ENCODE measurements at places on chromosomes 2 and 18.

- DNase-seq: no peak
Observed at GRCh38 chr2:172551271-172551670, 4.6 kb upstream of the PDK1 start.

GRCh38 chr2:105393373-105394055 is 5.3 kb downstream of the FHL2 start:
- no peak for DNase-seq

DNA sequence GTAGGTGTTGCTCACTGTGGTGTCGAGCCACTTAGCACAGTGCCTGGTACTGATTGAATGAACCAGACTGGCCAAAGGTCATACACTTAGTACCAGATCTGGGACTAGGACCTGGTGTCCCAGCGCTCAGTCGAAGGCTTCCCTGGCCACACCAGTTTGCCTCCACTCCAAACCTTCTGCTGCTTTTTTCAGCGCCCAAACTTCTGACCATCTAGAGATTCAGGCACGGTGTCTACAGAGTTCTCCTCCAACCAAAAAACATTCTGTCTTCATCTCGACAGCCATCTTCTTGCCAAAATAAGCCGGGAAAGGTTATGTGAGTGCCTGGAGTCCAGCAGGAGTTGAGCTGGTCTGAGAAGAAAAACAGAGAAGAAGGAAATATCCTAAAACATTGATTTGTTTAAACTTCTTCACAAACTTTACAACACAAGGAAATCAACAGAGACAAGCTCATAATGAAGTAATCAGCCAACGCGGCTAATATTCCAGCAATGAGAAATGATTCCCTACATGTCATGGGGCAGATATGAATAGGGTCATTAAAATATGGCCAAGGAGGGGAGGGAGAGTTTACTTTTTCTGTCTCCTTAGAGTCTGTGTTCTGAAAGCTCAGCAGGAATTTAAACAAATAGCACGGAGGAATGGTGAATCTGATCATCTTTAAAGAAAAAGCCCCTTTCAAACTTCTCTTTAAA is 2.3 kb upstream of the GLI2 start:
- no peak for DNase-seq

GRCh38 chr2:239046822-239047221 is 198.9 kb downstream of the TWIST2 start:
- no peak for DNase-seq

- no peak for DNase-seq
Observed at GRCh38 chr2:241814643-241815476, 5.9 kb downstream of the NEU4 start.

GRCh38 chr2:239381709-239382134 is 19.1 kb downstream of the HDAC4 start:
- DNase-seq: no peak

- no peak for DNase-seq
Observed at GRCh38 chr2:177465400-177466138, 73.0 kb downstream of the AGPS start.

- no peak for DNase-seq
Observed at GRCh38 chr2:20757405-20758090, 65.4 kb downstream of the LDAH start.

DNA sequence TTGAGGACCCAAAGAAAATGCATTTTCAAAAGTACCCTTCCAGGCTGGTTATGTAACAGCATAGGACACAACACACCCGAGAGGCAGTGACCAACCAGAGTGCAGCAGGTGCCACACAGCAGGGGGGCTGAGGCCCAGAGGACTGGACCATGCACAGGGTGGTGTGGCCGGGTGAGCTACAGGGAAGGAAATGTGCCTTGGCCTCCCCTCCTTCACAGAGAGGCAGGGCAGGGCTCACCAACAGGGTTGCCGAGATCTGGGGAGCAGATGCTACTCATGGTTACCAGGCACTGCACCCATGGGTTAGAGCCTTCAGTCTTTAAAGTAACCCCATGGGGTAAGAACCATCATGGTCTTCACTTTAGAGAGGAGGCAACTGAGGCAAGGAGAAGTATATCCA is 158.4 kb downstream of the MSH2 start:
- no peak for DNase-seq

- DNase-seq: no peak
Observed at GRCh38 chr2:79977792-79978191, 326.8 kb downstream of the LRRTM1 start.

- DNase-seq: no peak
Observed at GRCh38 chr2:184113696-184114403, 484.5 kb upstream of the ZNF804A start.

DNA sequence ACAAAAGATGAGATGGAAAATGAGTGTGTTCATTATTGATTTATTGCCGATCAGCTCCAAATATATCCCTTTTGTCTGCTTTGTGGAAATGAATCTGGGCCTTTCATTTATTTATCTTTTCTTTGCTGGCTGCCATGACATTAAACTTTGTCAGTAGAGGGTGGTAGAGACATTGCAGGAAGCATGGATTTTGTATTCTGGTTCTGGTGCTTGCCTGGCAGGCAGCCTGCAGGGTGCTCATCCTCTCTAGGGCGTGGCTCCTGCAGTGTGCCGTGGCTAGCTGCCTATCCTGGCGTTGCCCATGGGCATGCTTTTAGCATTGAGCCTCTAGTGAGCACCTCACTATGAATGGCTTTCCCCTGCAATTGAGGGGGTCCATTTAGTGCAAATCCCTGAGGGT is 593.1 kb downstream of the RNF144A start:
- no peak for DNase-seq
